Activated CD4-positive, alpha-beta T cell treated with anti-CD3 and anti-CD28 coated beads for 1 hour (primary cell): ENCODE measurements at places on chromosomes 5 and 9.

- no peak for DNase-seq
These were observed 201.1 kb upstream of the MVB12B start for GRCh38 chr9:126125577-126125976.

DNA sequence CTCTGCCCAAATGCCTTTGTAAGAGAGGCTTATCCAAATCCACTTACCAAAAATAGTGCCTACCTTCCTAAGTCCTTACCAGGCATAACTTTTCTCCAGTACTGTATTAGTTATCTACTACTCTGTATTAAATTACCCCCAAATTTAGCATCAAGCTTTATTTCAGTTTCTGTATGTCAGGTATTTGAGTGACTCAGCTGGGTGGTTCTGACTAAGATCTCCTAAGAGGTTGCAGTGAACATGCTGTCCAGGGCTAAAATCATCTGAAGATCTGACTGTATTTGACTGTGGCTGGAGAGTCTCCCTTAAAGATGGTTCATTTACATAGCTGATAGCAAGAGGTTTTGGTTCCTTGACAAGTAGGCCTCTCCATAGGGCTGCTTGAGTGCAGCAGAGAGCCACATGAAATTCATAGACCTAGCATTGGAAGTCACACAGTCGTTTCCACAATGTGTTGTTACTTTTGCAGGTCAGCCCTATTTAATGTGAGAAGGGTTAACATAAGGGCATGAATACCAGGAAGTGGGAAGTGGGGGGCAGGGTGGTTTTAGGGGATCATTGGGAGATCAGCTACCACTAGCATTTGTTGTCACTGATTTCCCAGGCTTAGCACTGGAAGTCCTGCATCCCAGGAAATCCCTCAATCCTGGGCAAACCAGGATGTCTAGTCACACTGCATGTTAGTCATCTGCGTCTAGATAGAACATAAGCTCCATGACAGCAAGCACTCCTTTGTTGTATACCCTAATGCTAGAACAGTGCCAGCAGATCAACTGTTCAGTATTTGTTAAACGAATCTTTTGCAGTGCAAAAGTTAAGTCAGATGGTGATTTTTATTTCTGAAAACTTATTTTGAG lies 2.0 kb upstream of the ZNF622 start:
- DNase-seq = no peak

GRCh38 chr5:40150896-40151295 lies 528.8 kb upstream of the PTGER4 start:
- no peak for DNase-seq

- DNase-seq = no peak
These were observed 92.8 kb downstream of the ZNF354C start for GRCh38 chr5:179152941-179153340.

GRCh38 chr9:132630116-132630515 lies 39.7 kb downstream of the DDX31 start:
- no peak for DNase-seq

- no peak for DNase-seq
These were observed 125.9 kb upstream of the SARDH start for GRCh38 chr9:133864011-133864410.

DNA sequence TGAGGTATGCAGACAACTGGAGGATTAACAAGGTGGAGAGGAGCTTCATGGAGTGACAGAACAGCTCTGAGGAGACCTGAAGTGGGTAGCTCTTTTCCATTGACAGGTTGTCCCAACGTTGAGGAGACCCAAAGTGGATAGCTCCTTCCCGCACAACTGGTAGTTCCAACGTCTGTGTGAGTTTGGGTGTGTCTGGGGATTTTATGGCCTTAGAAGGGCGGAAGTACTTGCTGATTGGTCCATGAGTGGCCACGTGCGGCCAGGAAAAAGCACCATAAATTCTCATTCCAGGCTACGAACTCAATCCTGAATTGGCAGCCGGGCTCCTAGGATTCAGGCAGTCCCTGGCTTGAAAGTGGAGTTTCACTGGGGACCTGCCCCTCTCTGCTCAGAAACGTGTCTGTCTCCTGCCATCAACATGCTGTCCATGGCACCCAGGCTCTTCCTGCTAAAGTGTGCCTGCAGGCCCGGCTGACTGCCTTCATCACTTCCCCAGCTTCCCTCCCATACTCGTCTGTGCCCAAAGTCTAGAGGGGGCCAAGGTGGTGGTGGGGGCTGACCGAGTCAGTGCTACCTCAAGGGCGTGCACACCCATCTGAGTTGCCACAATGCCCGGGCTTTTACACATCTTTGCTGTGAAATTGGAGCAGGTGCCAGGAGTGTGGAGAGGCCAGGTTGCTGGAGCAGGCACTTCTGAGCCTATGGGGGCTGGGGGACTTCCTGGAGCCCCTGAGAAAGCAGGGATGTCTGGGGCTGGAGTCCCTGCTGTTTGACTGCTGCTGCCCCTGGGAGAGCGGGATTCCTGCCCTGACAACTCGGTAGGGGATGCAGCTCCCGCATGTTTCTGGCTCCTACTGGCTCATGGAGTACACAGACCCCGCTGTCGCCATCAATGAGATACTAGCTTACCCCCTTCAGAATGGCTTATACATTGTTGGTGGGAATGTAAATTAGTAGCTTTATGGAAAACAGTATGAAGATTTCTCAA lies 2034.6 kb upstream of the ACO1 start:
- DNase-seq = no peak

- DNase-seq = no peak
These were observed 92.6 kb downstream of the GLIS3 start for GRCh38 chr9:4207123-4207875.

- DNase-seq = no peak
These were observed 131.0 kb downstream of the DMAC1 start for GRCh38 chr9:7668541-7668940.

DNA sequence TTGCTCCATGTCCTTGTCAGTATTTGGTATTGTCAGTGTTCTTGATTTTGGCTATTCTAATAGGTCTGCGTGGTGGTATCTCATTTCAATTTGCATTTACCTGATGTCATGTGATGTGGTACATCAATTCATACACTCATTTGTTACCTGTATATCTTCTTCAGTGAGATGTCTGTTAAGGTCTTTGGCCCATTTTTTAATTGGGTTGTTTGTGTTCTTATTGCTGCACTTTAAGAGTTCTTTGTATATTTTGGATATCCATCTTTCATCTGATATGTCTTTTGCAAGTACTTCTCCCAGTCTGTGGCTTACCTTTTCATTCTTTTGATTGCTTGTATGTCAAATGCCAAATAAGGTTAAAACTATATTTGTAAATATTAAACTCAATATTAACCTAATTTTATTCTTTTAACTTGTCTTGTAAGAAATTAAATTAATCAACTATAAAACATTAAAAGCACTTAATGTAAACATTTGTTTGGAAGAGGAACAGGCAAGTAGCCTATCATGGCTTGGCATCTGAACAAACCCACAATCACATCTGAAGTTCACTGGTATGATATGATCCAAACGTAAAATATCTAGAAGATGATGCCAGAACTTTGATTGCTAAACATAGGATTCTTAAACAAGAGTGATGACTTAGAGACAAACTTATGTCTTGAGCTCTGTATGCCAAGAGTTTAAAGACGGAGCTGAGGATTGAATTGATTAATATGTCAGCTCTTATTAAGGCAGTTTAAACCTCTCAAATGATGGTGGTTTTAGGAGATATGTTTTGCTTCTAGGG lies 587.3 kb downstream of the ANXA1 start:
- no peak for DNase-seq

DNA sequence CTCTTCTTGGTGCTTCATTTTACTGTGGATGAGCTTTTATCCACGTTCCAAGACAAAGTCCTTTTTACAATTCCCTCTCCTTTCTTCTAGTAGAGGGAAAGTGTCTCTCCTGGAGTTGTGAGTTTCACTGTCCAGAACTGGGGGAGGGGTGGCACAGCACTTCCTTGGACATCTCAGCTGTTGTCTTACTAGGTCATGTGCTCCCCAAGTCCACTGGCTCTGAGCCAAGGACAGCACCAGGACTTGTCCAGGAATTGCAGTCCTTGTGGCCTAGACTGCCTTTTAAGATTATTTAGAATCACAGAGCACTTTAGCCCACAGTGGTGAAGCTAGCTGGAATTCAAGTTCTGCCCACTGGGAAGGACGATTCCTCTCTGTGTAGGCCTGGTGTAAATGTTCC lies 700.2 kb upstream of the PTPRD start:
- DNase-seq = no peak

DNA sequence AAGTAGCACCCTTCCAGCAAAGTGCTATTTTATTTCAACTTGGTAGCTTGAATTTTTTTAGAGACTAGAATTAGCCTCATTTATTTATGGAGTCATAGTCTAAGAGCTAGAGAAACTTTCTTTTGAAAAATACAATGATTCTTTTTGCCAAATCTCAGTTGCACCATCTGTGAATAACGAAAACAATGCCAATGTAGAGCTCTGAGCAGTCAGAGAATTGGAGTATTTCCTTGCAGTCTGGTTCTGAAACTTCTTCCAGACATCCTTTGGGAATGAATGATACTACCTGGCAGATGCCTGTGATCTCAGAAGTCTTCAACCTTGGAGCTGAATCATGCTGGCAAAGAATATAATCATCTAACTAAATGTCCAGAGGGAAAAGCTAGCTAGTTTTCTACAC lies 511.5 kb upstream of the CYLC2 start:
- DNase-seq = no peak

DNA sequence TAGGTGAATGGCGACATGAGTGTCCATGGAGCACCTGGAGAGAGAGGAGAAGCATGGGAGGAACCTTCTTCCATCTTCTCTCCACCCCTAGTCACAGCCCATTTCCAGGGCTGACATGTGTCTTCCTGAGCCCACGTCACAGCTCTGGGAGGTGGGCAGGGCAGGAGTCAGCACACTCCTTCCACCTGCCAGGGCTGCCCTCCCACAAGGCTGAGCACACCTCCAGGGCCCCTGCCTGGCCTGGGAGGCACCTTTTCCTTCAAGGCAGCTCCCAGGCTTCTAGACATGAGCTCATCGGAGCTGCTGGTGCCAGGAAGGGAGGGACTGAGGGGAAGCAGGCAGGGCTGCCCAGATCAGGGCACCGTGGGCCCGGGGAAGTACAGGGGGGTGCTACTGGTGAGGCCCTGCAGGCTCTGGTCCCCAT lies 13.6 kb upstream of the SYNPO start:
- DNase-seq = no peak

DNA sequence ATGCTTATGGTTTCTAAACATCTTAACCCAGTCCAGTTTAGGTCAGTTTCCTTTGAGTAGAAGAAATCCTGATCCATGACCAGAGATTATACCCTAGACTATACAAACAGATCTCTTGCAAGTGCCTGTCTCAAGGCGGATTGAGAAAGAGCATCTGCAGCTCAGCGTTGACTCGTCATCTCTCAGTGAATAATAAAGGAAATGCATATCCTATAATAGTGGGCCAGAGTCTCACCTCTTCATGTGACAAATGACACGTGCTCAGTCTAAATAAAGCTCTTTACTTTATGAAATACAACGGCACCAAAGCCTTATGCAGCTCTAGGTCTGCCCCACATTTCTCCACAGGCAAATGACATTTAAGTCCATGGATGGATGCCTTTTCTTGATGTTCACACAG lies 179.4 kb upstream of the NR3C1 start:
- DNase-seq = no peak

DNA sequence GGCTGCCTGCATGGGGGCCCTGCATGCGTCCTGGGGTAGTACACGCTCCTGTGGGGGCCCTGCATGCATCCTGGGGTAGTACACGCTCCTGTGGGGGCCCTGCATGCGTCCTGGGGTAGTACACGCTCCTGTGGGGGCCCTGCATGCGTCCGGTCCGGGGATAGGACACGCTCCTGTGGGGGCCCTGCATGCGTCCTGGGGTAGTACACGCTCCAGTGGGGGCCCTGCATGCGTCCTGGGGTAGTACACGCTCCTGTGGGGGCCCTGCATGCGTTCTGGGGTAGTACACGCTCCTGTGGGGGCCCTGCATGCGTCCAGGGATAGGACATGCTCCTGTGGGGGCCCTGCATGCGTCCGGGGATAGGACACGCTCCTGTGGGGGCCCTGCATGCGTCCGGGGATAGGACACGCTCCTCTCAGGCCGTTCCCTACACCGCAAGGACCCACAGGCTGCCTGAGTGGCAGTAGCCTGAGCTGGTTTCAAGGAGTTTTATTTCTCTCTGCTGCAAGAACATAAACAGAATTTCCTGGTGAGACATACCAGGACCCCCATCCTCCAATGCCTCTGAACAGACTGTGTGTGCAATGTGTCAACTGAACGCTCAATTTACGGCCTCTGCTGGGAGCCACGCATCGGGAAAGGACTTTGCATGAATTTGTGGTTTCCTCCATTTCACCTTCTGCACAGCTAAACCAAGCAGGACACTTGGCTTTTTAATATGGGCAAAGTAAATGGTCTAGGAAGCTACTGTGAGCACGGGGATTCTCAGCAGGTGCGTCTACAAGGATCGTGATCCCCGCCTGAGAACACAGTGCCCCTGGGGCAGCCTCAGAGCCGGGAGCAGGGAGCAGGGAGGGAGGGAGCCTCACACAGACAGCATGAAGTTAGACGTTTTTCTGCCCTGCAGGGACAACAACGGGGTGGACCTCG lies 48.9 kb upstream of the CLPTM1L start:
- DNase-seq = no peak

GRCh38 chr9:92970467-92970923 lies 23.2 kb downstream of the FGD3 start:
- no peak for DNase-seq

DNA sequence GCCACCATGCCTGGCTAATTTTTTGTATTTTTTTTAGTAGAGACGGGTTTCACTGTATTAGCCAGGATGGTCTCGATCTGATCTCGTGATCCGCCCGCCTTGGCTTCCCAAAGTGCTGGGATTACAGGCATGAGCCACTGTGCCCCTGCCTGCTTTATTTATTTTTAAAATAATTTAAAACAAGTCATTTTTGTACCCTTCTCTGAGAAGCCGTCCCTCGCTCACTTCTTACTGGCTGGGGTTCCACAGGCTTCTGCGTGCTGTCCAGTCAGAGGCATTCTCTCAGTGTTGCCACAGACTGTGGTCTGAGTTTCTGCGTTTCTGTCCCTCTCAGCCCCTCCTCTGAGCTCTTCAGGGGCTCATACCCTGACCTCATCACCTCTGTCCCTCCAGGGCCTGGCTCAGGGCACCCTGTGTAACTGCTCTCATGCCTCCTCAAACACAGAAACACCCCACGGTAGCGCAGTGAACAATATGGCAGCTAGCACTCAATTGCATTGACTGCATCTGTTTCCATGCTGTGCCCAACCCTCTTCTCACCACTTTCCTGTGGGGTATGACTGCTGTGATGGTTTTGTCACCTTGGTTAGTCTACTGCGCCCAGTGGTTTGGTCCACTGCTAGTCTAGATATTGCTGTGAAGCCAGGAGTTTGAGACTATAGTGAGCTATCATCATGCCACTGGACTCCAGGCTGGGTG lies 44.3 kb upstream of the SH3PXD2B start:
- DNase-seq = no peak
